AG09309 (cell line): ENCODE measurements at places on chromosomes 2 and 18.
A peak's percentile ranks its signal among the peaks of the same experiment; 100 is the strongest.

GRCh38 chr2:239473211-239473805, 72.5 kb upstream of the HDAC4 start:
- no peak for DNase-seq

GRCh38 chr2:161172901-161173540, 12.8 kb downstream of the TANK start:
- no peak for DNase-seq

GRCh38 chr18:49285627-49286026, 174.8 kb downstream of the DYM start:
- no peak for DNase-seq

GRCh38 chr18:71899707-71900472, 644.3 kb downstream of the CBLN2 start:
- DNase-seq = no peak

DNA sequence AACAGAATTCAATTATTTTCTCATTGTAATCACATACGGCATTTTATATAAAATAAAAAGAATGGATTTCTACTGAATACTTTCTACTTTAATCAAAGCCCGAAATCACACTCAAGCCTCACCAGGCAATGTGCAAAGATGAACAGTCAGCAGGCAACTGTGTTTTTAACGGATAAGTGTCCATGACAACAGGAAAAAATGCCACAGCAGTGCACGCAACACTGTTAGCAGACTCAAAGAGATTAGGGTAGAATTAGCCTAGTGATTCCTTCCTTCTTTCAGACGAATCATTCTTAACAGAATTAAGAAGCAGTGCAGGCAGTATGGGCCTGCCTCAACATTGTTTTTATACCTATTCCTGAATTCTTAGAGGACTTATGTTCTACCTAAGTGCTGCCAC, 135.6 kb downstream of the CDH2 start:
- DNase-seq = peak; percentile 67

- no peak for DNase-seq
Measured at GRCh38 chr2:120826260-120826648, 90.6 kb downstream of the GLI2 start.

GRCh38 chr2:191622374-191623320, 55.3 kb upstream of the NABP1 start:
- DNase-seq = no peak

DNA sequence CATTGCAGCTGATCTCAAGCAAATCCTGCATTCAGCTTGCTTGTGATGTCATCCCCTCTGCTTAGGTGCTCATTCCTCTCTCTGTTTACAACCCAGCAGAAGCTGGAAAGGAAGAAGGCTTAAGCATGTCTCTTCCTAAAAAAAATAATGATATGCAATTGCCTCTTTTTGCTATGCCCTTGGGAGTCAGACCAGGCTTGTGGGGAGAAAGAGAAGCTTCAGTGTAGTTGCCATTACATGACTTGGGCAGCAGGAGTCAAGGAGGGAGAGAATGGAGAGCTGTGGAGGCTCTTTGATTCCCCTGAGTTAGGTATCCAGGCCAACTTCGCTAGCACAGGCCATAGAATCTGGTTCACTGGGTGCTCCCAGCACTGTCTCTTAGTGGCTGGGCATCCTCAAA, 101.1 kb downstream of the MAPK4 start:
- no peak for DNase-seq

DNA sequence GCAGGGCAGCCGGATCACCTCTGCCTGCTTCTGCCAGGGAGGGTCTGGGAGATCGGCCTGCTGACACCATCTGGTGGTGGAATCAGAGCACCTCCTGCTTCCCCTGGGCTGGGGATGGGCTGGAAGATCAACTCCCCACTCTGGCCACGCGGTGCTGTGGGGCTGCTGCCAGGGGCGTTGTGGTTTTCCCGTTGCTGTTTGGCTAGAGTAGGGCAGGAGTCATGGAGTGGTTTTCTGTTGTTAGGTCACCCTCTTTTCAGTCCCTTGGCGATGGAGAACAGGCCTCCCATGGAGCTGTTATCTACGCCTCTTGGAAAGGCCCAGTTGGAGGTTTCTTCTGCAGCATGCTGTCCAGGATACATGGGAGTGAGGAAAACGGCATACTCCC, 15.2 kb downstream of the BCL2L11 start:
- DNase-seq = peak; percentile 11
